ENCODE measurements at places on chromosomes 6 and 20.

DNA sequence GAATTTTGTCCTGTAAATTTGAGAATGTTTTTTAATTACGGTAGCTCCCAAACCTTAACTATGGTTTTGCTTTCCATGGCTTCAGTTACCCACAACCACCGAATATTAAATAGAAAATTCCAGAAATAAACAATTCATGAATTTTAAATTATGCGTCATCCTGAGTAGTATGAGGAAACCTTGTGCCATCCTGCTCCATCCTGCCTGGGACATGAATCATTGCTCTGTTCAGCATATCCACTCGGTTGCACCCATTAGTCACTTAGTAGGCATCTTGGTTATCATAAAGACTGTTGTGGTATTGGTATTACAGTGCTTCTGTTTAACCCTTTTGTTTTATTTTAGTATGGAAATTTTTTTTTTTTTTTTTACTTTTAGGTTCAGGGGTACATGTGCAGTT lies 39.7 kb downstream of the KCNS1 start:
- DNase-seq: no peak

- peak; percentile 15 for DNase-seq
Measured at GRCh38 chr6:11969092-11969491, 43.0 kb upstream of the HIVEP1 start.

GRCh38 chr20:58583176-58583575 lies 67.9 kb upstream of the STX16 start:
- DNase-seq: no peak

DNA sequence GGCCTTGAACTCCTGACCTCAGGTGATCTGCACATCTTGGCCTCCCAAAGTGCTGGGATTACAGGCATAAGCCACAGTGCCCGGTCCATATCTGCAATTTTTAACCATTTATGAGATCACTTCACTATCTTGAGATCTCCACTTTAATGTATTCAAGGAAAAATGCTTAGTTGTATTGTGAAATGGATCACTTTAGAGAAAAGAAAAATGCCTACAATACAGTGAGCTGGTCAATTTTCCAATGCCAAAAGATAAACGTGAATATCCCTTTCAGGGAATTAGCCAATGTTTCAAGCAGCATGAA lies 82.8 kb upstream of the ZNF217 start:
- DNase-seq: no peak

DNA sequence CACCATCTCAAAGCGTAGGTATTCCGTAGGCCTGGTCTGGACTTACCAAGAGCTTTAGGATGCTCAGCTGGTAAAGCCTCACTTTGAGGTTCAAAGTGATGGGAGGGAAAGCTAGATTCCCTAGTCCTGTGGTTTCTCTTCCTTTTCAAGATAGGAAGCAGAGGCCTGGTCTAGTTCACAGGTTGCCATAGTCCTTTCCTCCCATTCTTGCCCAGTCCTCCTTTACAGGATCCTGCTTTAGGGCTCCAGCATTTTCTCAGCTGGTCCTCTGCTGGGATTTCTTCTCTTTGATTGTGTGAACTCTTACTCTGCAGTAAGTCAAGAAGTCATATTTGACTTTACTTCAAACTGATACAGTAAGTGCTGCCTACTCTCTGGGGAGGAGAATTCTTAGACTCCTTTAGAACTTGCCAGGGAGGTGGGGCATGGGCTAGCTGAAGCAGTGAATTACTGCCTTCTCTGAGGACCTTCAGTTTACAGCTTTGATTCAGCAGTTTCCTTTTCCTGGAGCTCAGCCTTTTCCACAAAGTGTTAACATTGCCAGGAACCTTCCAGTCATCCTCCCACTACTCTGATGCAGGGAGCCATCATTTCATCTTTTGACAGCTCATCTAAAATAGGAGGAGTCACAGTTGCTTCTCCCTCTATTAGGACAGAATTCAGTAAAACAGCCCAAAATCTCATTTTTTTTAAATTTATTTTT lies 42.8 kb upstream of the PLCG1 start:
- DNase-seq: no peak

- DNase-seq: no peak
Measured at GRCh38 chr6:39558079-39558478, 167.1 kb downstream of the KIF6 start.

DNA sequence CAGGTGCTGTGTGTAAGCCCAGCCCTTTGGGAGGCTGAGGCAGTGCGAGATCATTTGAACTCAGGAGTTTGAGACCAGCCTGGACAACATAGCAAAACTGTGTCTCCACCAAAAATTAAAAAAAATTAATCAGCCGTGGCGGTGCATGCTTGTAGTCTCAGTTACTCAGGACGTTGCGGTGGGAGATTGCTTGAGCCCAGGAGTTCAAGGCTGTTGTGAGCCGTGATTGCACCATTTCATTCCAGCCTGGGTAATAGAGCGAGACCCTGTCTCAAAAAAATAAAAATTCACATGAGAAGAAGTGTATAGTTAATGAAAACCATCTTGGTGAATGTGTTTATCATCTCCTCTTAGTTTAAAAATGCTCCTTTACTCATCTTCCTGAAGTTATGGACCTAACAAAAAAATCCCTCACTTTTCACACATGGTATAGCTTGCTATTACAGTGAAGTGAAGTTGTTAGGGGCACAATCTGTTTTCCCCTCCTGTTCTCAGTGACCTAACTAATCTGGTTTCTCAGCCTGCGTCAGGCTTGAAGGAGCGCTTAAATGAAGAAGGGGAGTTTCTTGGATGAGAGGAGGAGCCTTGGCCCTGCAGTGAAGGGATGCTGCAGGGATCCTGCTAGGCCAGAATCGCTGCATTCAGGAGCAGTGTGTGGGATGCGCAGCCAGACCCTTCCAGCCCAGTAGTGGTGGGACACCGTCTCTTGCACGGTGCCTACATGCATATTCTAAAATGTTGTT lies 45.3 kb downstream of the JARID2 start:
- DNase-seq: no peak

GRCh38 chr6:35448191-35448590 lies 3.9 kb upstream of the FANCE start:
- DNase-seq: no peak

DNA sequence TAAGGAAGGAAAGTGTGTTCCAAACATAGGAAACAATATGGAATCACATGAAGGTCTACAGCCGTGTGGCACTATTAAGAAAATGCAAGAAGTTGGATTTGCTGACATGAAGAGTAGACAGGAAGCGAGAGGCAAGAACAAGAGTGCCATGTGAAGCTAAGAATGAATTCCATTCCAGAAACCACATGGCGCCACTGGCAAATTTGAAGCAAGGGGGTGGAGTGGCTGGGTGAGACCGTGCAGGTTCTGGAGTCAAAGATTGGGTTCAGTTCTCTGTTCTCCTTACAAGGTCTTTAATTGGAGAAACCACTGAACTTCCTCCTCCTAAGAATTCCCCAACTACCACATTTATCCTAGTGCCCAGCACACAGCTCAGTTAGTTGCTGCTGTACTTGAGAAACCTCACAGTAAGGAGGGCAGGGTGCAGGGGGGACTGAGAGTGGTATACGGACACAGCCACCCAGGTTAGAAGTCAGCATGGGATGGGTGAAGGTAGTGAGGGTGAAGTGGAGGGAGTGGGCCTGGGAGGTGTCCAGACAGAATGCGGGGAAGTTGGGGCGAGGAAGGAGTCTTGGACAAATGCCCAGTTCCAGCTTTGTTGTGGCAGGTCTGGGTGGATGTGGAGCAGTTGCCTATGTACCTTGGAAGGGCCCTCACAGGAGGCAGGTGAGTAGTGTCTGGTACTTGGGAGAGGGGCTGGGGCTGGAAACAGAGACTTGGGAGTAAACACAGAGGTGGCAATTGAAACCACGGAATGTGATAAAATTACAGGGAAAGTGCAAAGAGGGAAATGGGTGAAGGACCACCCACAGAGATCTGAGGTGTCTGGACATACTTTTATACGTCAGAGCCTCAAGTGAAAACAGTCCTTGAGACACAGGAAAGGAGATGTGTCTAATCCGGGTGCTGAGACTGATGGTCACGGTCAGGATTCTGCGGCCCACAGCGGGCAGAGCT lies 14.3 kb downstream of the LYRM4 start:
- no peak for DNase-seq

DNA sequence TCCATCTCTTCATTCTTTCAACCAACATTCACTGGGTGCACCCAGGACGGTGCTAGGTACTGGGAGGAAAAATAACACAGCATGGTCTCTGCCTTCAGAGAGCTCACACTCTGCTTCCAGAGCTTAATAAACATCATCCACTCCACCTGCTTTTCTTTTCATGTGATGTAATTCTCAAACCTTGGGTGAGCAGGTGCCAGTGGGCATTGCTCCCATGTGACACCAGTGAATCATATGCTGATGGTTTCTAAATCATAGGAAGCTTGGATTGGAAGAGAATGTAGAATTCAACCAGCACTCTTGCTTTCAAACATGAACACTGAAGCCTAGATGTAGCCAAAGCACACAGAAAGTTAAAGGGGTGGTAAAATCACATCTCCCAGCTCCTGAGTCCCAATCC lies 189.8 kb downstream of the FOXA2 start:
- DNase-seq: no peak

DNA sequence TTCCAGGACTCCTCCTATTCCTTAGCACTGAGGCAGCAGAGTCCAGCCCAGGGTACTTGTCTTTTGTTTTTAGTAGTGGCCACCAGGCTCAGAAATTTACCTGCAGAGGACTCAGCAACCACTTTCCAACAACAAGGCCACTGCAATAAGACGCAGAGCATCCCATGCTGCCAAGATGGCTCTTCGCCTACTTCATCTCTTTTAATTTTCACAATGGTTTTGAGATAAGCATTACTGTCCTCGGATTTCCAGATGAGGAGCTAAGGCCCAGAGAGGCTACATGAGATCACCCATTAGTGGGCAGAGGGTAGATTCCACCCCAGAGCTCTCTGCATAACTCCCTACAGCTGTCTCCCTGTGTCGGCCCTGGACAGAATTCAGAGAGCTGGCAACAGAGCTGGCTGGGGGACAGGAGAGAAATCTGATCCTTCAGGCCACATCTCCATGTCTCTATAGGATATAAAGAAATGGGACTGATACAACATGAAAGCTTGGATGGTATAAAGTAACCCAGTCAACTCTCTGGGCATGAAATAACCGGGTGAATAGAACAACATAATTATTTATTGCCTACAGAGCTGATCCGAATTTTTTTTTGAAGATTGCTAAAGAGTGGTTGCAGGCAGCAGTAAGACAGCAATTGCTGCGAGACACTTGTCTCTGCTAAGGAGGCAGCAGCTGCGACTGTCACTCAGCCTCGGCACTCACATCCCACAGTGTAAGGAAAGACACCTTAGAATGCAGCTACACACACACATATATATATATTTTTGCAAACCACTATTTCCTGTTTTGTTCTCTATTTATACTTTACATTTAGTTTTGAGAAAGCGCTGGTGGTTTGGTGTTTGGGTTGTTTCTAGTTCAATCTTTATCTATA lies 37.2 kb downstream of the SCML4 start:
- no peak for DNase-seq

DNA sequence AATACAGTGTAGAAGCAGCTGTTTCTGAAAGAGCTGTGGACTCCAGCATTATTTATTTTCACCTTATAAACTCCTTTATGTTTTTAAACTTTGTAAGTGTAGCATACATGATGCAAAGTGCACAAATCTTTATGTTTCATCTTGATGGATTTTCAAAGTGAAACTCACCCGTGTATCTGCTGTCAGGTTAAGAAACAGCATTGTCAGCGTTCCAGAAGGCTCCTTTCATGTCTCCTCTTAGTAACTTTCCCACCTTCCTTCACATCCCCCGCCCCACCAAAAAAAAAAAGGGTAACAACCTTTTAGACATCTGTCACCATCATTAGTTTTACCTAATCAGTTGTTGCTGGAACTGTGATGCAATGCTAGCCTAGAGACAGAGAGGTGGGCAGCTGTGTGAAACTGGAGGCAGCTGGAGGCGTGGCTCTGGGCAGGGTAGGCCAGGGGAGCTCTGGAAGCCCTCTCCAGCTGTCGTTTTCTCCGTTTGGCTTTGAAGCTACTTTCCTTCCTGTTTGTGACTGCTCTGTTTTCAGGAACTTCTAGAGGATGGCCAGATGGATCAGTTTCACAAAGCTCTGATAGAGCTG lies 7.2 kb downstream of the ACTR5 start:
- no peak for DNase-seq

GRCh38 chr6:75922226-75922625 lies 150.2 kb downstream of the IMPG1 start:
- DNase-seq: no peak

- DNase-seq: no peak
Measured at GRCh38 chr6:10312445-10312844, 102.4 kb downstream of the TFAP2A start.

GRCh38 chr6:87968435-87969278 lies 79.0 kb upstream of the SPACA1 start:
- DNase-seq: peak; percentile 12

GRCh38 chr6:40387871-40388264 lies 199.3 kb downstream of the LRFN2 start:
- no peak for DNase-seq

- DNase-seq: no peak
Measured at GRCh38 chr6:4319981-4320683, 184.8 kb upstream of the ECI2 start.

DNA sequence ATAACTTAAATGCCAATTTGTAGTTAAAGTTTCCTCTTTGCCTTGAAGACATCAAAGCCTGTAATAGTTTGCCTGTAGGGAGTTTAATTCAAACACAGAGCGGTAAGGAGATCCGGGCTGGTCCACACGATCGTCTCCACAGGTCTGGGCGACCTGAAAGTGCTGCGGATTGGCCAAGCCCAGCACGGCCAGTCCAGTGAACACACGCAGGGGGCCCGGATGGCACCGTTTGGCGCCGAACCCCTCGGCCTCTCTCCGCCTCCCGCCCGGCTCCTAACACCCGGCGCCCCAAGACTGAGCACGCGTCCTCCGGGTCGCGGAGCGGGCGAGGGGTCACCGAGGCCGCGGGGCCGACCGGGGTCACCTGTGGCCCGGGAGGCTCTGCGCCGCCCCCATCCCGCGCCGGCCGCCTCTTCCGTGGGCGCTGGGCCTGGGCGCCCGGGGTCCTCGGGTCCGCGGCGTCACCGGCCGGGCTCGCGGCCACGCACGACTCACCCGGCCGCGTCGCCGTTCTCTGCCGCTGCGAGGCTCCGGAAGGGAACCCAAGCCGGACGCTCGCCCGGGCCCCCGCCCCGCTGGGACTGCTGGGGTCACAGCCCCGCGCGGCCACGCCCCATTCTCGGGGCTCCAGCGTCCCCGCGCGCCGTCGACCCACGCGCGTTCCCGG lies 481 bp downstream of the SERPINB6 start:
- DNase-seq: peak; percentile 76

DNA sequence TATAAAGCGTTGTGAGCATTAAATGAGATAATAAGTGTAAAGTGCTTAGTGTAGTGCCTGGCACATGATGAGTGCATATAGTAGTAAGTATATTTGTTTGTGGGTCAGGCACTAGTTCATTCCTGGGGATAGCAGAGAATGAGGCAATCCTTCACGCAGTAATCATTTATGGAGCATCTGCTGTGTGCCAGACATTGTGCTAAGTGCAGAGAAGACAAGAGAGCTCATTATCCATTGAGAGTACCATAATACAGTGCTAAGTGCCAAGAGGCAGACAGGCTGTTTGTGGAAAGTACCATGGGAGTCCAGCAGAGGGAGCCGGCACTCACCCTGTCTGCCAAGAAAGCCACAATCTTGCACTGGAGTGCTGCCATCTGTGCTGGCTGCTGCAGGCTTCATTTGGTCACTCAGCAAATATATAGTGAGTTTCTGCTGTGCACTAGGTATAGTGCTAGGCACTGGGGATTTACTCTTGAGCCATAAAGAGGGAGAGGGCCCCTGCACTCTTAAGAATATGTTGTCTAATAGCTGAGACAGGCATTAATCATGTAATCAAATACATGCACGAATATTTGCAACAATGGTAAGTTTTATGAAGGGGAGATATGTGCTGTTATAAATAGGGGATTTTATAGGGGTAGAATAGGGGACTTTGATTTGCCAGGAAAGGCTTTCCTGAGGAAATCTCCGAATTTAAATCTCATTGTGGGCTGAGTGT lies 12.9 kb upstream of the MROH8 start:
- peak; percentile 95 for DNase-seq

- no peak for DNase-seq
Measured at GRCh38 chr6:114879693-114880092, 536.9 kb upstream of the HS3ST5 start.

Measured in body of pancreas (tissue), 4 donors.